ENCODE measurements at places on chromosomes 11 and 22. TPM values are rescaled to one million over a fixed set of nuclear protein-coding genes. Genes with fewer than 3 reads are reported as not detected.

- no peak for DNase-seq
Observed at GRCh38 chr11:128714881-128715280, 21.0 kb downstream of the FLI1 start.

- DNase-seq: no peak
Observed at GRCh38 chr22:37053310-37054055, 1.9 kb downstream of the KCTD17 start.

HYOU1 gene
- total RNA-seq: 181 TPM

- no peak for DNase-seq
Observed at GRCh38 chr22:39311592-39312400, 7.6 kb downstream of the RPL3 start.

MIOX gene
- not detected for total RNA-seq

DNA sequence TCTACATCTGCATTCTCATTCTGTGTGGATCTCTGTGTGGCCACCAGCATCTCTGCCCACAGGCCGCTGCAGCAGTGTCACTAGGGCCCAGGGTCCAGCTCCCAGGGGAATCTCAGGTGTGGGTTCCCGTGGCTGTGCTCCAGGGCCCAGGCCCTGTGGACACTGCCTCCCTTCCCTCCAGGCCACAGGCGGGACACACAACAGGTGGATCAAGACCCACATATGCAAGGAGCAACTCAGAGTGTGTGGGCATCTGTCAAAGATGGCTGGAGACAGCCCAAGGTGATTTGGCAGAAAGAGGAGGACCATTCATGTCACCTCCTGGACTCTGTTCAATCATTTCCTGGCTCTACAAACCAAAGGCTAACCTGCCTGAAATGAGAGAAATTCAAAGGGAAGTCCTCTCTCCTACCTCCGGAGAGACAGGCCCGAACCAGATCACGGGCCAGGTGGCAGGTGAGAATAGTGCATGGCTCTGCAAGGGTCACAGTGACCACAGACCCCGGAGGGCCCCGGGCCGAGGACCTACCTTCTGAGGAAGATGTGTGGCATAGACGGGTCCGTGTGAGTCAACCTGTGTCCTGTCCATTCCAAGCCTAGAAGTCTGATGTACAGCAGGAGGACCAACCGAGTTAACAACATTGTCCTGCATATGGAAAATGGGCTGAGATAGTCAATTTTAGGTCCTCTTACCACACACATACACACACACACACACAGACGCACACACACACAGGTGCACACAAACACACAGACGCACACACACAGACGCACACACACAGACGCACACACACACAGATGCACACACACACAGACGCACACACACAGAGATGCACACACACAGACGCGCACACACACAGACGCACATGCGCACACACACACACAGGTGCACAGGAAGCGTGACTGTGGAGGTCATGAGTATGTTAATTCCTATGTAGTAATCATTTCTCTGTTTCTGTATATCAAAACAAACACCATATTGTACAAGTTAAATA lies 1068.5 kb downstream of the BRD1 start:
- DNase-seq: no peak

All from Calu3 (cell line).